ENCODE measurements at places on chromosomes 6 and 20. TPM values are rescaled to one million over a fixed set of nuclear protein-coding genes. Genes with fewer than 3 reads are reported as not detected.

FKBP1A gene
- total RNA-seq: 291 TPM

UST gene
- 11.8 TPM for total RNA-seq

AK9 gene
- 13.9 TPM for total RNA-seq

NOL4L gene
- total RNA-seq: 14.3 TPM

GTSF1L gene
- not detected for total RNA-seq

C20orf141 gene
- not detected for total RNA-seq

MPC1 gene
- total RNA-seq: 46.8 TPM

DNA sequence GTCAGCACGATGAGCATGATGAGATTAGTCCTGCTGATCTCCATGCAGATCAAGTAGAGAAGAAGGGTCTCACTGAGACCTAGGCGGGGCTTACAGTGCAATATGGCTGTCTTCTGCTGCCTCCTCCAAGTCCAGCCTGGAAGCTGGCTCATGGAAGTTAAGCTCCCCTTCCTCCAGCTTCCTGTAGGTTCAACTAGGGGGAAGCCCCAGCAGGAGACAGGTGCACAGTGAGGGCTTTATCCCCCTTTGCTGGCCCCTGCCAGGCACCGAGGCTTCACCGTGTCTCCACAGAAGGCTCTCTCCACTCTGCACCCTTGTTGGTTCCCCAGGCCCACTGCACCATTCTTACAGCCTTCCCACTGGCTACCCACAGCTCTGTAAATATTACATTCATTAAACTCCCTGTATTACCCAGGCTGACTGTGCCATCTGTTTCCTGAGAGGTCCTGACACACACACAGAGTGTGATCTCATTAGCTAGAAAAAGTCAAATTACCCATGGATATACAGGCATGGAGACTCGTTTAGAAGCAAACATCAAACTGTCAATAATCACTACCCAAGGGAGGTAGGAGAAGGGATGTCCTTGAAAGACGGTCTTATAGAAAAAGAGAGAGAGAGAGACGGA is 90.4 kb downstream of the SLC2A10 start:
- H3K4me1 ChIP-seq: no peaks in the 10 kb centered on the region
- H3K4me3 ChIP-seq: no peak overlapping the region
- H3K27ac ChIP-seq: no peak overlapping the region
- H3K36me3 ChIP-seq: no peaks in the 10 kb centered on the region
- H3K27me3 ChIP-seq: peaks cover 4% of the 10 kb centered on the region

DNA sequence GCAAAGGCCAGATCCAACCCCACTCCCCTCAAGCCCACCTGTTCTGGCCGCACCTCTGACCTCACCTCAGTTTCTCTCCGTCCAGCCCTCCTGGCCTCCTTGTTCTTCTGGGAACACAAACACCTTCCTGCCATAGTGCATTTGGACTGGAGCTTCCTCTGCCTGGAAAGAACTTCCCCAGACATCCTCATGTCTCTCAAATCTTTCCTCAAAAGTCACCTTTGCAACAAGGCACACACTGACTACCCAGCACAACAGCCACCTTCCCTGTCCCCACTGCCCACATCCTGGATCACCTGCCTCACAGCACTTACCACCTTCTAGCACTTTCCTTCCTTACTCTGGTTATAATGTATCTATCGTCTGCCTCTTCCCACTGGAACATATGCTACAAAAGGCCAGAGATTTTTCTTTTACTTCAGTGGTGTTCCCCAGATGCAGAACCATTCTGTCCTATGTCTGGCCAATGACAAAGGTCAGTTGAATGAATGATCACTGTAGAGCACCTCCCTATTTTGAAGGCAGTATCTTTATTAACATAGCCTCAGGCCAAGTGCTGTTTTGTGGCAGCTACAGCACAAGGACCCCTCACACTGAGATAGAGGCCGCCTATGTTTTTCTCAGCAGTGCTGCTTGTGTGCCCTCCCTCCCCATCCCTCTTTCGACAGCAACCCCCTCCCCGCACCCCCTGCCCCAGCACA is 4.1 kb downstream of the HLA-B start:
- DNase-seq: no peak
- H3K27me3 ChIP-seq: no peaks in the 10 kb centered on the region
- H3K4me1 ChIP-seq: peaks cover 15% of the 10 kb centered on the region

GRCh38 chr20:50980071-50980681 is 21.6 kb downstream of the MOCS3 start:
- H3K4me3 ChIP-seq: no peak overlapping the region
- DNase-seq: no peak
- H3K27me3 ChIP-seq: peaks cover 44% of the 10 kb centered on the region
- H3K27ac ChIP-seq: no peak overlapping the region
- H3K36me3 ChIP-seq: no peaks in the 10 kb centered on the region

- no peaks in the 10 kb centered on the region for H3K36me3 ChIP-seq
- no peak overlapping the region for H3K27ac ChIP-seq
- H3K27me3 ChIP-seq: no peaks in the 10 kb centered on the region
- H3K4me3 ChIP-seq: no peak overlapping the region
Measured at GRCh38 chr6:149289192-149289781, 28.2 kb upstream of the TAB2 start.

DNA sequence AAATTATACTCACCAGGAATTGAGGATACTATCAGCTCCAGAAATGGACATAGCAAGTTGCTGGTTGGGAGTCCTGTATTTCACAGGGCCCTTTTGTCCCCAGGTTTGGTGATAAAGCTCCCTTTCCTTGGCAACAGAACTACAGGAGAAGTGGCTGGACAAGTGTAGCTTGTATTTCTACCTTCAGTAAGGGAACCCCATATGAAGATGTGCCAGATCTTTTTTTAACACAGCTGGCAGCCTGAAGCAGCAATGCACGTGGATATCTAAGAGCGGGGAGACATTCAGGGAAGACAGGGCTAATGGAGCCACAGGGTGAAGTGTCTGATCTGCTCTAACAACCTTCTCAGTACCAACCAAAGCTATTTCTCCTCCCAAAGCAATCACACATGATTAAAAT is 373.9 kb upstream of the ID4 start:
- no peak overlapping the region for H3K4me3 ChIP-seq
- no peaks in the 10 kb centered on the region for H3K27me3 ChIP-seq
- peaks cover 11% of the 10 kb centered on the region for H3K4me1 ChIP-seq
- H3K36me3 ChIP-seq: no peaks in the 10 kb centered on the region
- DNase-seq: no peak

GRCh38 chr6:30005482-30005881 is 55.6 kb upstream of the POLR1H start:
- H3K4me1 ChIP-seq: peaks cover 14% of the 10 kb centered on the region
- DNase-seq: no peak
- peak overlapping the region; percentile 63 for H3K4me3 ChIP-seq
- H3K27ac ChIP-seq: no peak overlapping the region

- no peaks in the 10 kb centered on the region for H3K4me1 ChIP-seq
- H3K27ac ChIP-seq: no peak overlapping the region
- no peak overlapping the region for H3K4me3 ChIP-seq
Measured at GRCh38 chr20:10922506-10922905, 248.7 kb upstream of the JAG1 start.

DNA sequence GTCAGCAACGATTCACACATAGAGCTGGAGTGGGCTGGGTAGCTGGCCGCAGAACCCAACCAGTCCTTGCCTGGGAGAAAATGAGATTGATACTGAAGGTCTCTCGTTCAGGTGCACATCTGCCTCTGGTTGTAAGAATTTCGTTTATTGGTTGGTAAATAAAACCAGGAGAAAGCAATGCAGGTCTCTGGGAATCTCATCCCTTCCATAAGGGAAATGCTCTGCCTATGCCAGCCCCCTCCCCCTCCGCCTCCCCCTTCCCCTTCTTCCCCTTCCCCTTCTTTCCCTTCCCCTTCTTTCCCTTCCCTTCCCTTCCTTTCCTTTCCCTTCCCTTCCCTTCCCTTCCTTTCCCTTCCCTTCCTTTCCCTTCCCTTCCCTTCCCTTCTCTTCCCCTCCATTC is 107.3 kb downstream of the DTD1 start:
- no peak for DNase-seq
- H3K36me3 ChIP-seq: no peaks in the 10 kb centered on the region
- H3K4me1 ChIP-seq: no peaks in the 10 kb centered on the region
- H3K27ac ChIP-seq: no peak overlapping the region
- H3K27me3 ChIP-seq: no peaks in the 10 kb centered on the region
- no peak overlapping the region for H3K4me3 ChIP-seq

DNA sequence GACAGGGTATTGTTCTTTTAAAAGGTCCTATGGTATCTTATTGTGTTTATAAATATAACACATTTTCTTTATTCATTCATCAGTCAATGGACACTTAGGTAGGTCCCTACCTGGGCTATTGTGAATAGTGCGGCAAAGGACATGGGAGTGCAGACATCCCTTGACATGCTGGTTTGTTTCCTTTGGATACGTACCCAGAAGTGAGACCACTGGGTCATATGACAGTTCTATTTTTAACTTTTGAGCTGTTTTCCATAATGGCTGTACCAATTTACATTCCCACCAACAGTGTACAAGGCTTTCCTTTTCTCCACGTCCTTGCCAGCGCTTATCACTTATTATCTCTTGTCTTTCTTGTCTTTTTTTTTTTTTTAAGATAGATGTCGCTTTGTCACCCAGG is 627.5 kb downstream of the PRKN start:
- H3K27me3 ChIP-seq: no peaks in the 10 kb centered on the region
- H3K36me3 ChIP-seq: no peaks in the 10 kb centered on the region
- no peak overlapping the region for H3K4me3 ChIP-seq
- no peak for DNase-seq

- no peak overlapping the region for H3K4me3 ChIP-seq
- no peaks in the 10 kb centered on the region for H3K4me1 ChIP-seq
- no peak for DNase-seq
- H3K27ac ChIP-seq: no peak overlapping the region
Measured at GRCh38 chr6:17768388-17768787, 61.7 kb upstream of the NUP153 start.

- H3K4me1 ChIP-seq: peaks cover 1% of the 10 kb centered on the region
- H3K27me3 ChIP-seq: no peaks in the 10 kb centered on the region
- H3K4me3 ChIP-seq: no peak overlapping the region
- H3K27ac ChIP-seq: no peak overlapping the region
- DNase-seq: peak; percentile 41
Measured at GRCh38 chr6:33880766-33881165, 77.0 kb upstream of the MLN start.

- H3K27me3 ChIP-seq: no peaks in the 10 kb centered on the region
- H3K36me3 ChIP-seq: no peaks in the 10 kb centered on the region
- no peaks in the 10 kb centered on the region for H3K4me1 ChIP-seq
- no peak for DNase-seq
- H3K27ac ChIP-seq: no peak overlapping the region
Measured at GRCh38 chr20:39146394-39146793, 184.2 kb downstream of the DHX35 start.

DNA sequence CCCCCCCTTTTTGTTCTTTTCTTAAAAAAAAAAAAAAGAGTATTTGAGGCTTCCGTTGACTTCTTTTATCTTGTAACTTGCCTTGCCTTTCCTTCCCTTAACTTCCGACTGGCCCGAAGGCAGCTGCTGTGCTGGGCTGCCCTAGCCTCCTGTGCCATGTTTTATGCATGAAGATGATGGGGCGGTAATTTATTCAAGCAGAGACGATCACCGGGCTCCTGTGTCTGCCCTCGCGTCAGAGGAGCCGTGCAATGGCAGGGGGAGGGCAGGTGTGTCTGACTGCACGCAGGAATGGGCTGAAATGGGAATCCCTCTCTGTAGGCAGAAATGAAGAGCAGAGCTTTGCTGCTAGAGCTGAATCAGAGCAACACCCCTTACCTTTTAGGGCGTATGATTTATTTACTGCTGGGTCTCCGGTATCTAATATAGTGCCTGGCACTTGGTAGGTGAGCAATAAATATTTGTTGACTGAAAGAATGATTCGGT is 106.3 kb upstream of the RIPOR2 start:
- peak overlapping the region; percentile 39 for H3K4me3 ChIP-seq
- H3K4me1 ChIP-seq: peaks cover 4% of the 10 kb centered on the region
- H3K27me3 ChIP-seq: no peaks in the 10 kb centered on the region
- no peak for DNase-seq
- no peaks in the 10 kb centered on the region for H3K36me3 ChIP-seq

GRCh38 chr20:37257988-37258387 is 3.6 kb downstream of the GHRH start:
- no peaks in the 10 kb centered on the region for H3K36me3 ChIP-seq
- H3K4me1 ChIP-seq: no peaks in the 10 kb centered on the region
- H3K4me3 ChIP-seq: no peak overlapping the region
- no peak overlapping the region for H3K27ac ChIP-seq

- H3K27me3 ChIP-seq: no peaks in the 10 kb centered on the region
- H3K27ac ChIP-seq: no peak overlapping the region
- DNase-seq: no peak
- no peak overlapping the region for H3K4me3 ChIP-seq
- H3K4me1 ChIP-seq: no peaks in the 10 kb centered on the region
- no peaks in the 10 kb centered on the region for H3K36me3 ChIP-seq
Measured at GRCh38 chr6:166803471-166803870, 152.9 kb downstream of the RNASET2 start.

DNA sequence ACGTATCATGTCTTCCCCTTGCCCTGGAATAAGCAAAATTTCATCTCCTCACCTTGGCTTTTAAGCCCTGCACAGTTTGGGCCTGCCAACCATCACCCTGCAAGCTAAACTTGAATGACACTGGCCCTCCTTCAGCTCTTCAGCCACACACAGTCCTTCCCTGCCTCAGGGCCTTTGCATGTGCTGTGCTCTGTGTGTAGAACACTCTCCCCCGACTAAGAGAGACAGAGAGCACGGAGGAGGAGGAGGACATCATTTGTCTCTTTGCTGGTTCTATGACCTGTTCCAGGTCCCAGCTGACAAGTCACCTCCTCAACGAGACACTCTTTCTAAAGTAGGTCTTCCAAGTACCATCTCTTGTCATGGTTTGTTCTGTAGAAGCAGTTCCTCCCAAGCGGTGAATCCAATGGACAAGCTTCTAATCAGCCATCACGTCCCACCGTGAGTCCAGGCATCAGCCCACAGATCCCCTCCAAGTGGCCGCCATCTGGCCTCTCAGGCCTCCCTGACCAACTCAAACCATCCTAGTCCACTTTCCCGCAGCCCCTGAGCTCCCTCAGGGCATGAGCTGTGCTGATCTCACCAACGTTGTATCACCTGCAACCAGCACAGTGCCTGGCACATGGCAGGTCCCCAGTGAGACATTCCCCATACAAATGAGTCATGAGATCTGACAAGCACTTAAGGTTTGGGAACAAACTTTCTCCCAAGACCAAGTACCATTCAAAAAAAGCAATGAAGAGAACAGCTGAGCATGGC is 30.5 kb downstream of the NFATC2 start:
- no peak overlapping the region for H3K4me3 ChIP-seq
- H3K27me3 ChIP-seq: no peaks in the 10 kb centered on the region
- no peak for DNase-seq
- no peak overlapping the region for H3K27ac ChIP-seq
- peaks cover 7% of the 10 kb centered on the region for H3K36me3 ChIP-seq

GRCh38 chr6:4848382-4849068 is 72.3 kb downstream of the CDYL start:
- H3K4me3 ChIP-seq: no peak overlapping the region
- H3K27ac ChIP-seq: no peak overlapping the region
- DNase-seq: no peak
- H3K4me1 ChIP-seq: peaks cover 16% of the 10 kb centered on the region

- H3K27me3 ChIP-seq: no peaks in the 10 kb centered on the region
- H3K4me1 ChIP-seq: peaks cover 15% of the 10 kb centered on the region
- no peak overlapping the region for H3K27ac ChIP-seq
- DNase-seq: no peak
Measured at GRCh38 chr6:169793408-169793807, 42.0 kb downstream of the ERMARD start.
